Fibroblast of lung (primary cell): ENCODE measurements at places on chromosomes 2 and 18. TPM values are rescaled to one million over a fixed set of nuclear protein-coding genes. Genes with fewer than 3 reads are reported as not detected.

- no peak for DNase-seq
These were observed 49.1 kb downstream of the TFPI start for GRCh38 chr2:187505065-187505672.

GRCh38 chr18:27556741-27557140 lies 371.6 kb upstream of the CHST9 start:
- DNase-seq: no peak

- DNase-seq: no peak
These were observed 85.3 kb downstream of the OSBPL6 start for GRCh38 chr2:178279636-178280035.

- DNase-seq: no peak
These were observed 1202.8 kb upstream of the ACVR2A start for GRCh38 chr2:146642066-146642465.

DNA sequence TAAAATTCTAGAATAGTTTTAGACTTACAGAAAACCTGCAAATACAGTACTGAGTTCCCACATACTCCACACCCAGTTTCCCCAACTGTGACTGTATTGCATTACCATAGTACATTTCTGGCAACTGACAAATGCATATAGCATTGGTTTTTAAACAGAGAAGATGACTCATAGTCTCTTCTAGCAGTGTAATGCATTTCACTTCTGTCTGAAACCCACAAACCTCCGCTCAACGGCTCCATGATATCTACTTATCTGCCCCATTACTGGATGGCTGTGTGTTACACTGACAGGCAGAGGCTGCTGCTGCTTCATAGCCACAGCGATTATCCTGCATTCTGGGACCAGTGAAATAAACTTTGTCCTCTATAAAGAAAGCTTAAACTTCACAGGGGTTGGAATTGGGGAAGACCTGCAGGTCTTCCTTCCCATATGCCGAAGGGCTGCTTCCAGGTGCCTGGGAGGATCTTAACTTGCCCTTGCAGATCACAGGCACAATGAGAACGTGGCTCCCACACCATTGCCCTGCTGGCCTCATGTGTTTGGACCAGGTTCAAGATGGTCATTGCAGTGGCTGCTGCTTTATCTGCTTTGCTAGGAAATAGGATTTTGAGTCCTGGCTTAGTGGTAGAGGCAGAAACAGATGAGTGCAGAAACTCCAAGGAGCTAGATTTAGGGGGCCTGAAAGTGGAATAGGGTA lies 742.6 kb upstream of the HS6ST1 start:
- DNase-seq: peak; percentile 90

Gene MRO
- 0.01 and 0.02 TPM in 2 replicates for polyA plus RNA-seq

GRCh38 chr2:143815082-143815481 lies 685.9 kb downstream of the ARHGAP15 start:
- no peak for DNase-seq

GRCh38 chr2:31238126-31238905 lies 4.4 kb downstream of the EHD3 start:
- no peak for DNase-seq

Gene KCNE4
- polyA plus RNA-seq: 6.0 and 17.8 TPM in 2 replicates

DNA sequence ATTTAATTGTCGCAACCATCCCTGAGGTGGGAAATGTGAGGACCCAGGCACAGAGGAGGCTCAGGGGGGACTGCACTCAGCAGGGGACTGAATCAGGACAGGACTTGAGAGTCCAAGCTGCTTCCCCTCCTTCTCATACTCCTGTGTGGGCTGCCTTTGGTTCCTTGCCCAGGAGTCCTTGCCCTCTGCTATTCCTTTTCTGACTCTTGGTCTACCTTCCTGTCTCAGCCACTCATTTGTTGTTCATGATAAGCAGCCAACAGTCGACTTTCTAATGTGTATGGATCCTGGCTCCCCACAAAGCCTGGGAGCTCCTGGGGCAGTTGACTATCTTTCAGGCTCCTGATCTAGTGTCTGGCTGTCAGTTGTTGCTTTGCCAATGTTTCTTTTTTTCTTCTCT lies 28.3 kb downstream of the GATA6 start:
- DNase-seq: no peak

GRCh38 chr18:55841314-55841713 lies 253.3 kb upstream of the TCF4 start:
- peak; percentile 53 for DNase-seq

Gene SCLY
- 5.3 and 9.1 TPM in 2 replicates for polyA plus RNA-seq

DNA sequence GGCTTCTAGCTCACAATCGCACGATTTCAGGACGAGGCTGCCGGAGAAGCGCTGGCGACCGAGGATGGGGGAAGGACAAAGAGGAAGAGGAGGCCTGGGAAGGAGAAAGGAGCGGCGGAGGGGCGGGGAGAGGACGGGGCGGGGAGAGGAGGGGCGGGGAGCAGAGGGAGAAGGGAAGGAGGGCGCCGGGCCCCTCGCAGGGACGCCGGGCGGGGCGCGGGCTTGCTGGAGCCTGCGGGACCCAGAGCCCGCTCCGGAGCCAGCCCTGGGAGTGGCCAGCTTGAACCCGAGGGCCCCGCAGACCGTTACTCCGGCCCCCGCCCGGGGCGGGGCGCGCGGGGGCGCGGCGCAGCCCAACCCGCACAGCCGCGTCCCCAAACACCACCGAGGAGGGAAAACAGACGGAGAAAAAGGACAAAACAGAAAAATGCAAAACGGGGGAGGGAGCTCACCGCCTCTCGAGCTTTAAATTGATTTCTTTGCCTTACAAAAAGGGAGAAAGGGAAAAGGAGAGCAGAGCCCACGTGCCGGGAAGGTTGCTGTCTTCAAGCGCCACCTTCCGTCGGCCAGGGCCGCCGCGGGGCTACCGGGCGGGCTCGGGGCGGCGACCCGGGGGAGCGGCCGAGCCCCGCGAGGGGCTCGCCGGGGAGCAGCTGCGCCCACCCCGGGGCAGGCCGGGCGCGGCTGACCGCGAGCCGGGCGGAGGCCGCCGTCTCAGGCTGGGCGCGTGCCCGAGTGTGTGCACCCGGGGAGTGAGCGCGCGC lies 781 bp upstream of the SOX11 start:
- DNase-seq: peak; percentile 82

GRCh38 chr2:61727746-61728145 lies 126.1 kb downstream of the FAM161A start:
- peak; percentile 36 for DNase-seq

Gene SNTG2
- 0.06 TPM in 1 of 2 replicates, not detected in the other for polyA plus RNA-seq

- DNase-seq: peak; percentile 9
These were observed 376.2 kb downstream of the SETBP1 start for GRCh38 chr18:45056926-45057325.

- no peak for DNase-seq
These were observed 865.4 kb upstream of the NXPH2 start for GRCh38 chr2:139645617-139646016.

DNA sequence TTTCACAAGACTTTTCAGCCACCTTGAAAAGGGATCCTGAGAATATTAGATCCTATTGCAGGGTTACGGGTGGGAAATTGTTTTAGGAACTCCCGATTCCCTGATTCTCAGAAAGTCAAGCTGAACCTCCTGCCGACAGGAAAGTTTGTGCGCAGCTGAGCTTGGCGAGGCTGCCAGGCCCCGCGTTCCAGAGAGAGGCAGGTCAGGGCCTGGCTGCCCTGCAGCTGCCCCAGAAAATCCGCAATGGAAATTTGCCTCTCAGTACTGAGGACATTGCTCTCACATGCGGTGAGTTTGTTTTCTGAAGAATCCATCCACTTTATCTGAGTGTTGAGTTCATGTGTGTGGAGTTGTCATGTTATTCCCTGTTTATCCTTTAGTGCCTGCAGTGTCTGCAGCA lies 144.2 kb downstream of the RTP5 start:
- DNase-seq: no peak

DNA sequence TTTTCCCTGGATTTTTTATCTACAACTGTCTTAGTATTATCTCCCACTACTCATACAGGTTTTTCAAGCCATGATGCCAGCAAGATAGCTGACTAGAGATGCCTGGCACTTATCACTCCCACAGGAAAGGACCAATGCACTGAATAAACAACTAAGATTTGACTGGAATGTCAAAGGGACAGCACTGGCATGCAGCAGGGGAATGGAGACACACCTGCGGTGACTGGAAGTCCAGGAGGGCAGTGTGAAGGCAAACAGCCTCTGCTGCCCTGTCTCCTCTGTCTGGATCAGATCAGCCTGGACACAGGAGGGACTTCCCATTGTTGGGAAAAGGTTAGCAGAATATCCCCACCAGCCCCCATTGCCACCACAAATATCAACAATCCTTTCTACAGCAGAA lies 85.1 kb downstream of the TMEM237 start:
- DNase-seq: no peak

DNA sequence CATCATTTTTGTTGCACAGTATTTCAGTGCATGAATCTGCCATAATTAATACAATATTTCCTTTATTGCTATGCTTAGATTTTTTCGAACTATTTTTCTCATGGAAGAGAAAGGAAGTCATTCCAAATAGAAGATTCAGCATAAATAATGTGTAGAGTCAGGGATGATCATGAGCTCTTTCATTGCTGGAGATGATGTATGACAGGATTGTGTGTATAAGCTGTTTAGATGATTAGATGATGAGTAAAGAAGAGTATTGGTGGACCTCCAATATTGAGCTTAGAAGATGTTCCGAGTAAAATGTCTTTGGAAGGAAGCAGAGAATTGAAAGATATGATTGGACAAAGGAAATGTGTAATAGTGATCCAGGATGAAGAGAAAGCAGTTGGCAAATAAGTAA lies 364.5 kb downstream of the PARD3B start:
- DNase-seq: no peak

DNA sequence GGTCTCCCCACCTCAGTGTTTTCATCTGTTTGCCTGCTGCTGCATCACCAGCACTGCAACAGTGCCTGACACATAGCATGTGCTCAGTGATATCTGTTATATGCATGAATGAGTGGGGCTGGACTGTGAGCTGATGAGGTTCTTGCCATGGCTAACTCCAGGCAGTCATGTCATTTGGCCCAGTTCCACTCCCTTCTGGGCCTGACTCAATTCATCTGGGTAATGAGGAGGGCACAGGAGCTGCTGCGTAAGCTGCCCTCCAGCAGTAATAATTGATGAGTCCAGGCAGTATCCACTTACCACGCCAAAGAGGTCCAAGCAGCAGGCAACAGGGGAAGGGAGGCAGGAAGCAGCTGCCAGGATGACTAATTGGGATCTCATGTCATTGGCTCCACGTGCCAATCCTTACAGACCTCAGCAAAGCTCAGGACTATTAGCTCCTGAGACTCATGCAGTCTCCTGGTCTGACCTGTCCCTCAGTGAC lies 34.1 kb upstream of the MAT2A start:
- DNase-seq: peak; percentile 91

GRCh38 chr2:32284321-32284720 lies 6.6 kb downstream of the YIPF4 start:
- peak; percentile 51 for DNase-seq

Gene UGT1A4
- not detected in 2 replicates for polyA plus RNA-seq

DNA sequence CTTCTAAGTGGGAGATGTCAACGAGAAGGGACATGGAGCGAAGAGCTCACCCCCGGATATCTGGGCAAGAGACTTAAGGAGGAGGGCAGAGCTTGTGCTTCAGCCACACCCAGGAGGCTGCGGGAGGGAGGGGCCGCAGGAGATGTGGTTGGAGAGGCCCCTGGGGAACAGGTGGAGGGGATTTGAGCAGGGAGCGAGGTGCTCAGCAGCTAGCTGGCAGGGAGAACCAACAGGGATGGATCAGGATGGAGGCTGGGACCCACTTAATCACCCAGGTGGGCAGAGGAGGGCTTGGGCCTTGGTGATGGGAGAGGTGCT lies 78.3 kb downstream of the MBP start:
- DNase-seq: no peak

Gene STAT4
- polyA plus RNA-seq: 0.38 and 1.2 TPM in 2 replicates

GRCh38 chr2:142347751-142348150 lies 216.9 kb upstream of the LRP1B start:
- no peak for DNase-seq

DNA sequence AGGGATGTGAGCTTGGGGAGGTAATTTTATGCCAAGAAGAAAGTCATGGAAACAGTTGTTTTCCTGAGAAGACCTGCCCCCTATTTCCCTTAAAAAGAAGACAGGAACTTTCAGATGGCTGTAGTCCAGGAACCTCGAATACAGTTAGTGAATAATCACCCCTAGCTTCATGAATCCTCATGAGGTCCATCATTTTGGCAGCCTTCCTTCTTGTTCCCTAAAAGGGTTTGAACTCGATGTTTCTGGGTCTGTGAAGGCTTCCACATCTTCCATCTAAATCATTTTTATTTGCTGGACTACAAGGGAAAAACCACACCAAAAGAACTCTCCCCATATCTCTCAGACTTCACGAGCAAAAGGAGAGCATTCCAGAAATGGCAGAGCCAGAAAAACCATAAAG lies 290.8 kb downstream of the SLC4A3 start:
- no peak for DNase-seq

- peak; percentile 50 for DNase-seq
These were observed 95.3 kb upstream of the B3GNT7 start for GRCh38 chr2:231300020-231300721.

Gene RNU2-63P
- not detected in 2 replicates for polyA plus RNA-seq

Gene TUBA4B
- not detected in 2 replicates for polyA plus RNA-seq

- peak; percentile 96 for DNase-seq
These were observed 121.8 kb downstream of the MAIP1 start for GRCh38 chr2:200077210-200077650.

GRCh38 chr2:207161247-207162123 lies 4.3 kb downstream of the KLF7 start:
- peak; percentile 58 for DNase-seq

DNA sequence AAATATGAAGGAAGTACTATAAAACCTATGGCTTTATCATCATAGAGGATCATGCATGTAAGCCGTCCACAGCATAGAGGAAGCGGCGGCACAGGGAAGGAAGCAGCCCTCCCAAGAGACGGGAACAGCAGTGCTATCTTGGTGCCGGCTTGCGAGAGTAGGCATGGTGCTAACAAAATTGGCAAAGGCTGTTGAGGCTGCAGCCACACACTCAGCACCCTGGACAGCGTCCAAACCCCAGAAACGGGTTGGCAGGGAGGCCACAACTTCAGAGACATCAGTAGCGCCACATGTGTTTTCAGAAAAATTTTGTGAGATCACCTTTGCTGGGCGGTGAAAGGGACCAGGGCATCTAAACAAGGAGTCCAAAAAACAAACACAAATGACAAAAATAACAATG lies 37.7 kb downstream of the NETO1 start:
- no peak for DNase-seq

DNA sequence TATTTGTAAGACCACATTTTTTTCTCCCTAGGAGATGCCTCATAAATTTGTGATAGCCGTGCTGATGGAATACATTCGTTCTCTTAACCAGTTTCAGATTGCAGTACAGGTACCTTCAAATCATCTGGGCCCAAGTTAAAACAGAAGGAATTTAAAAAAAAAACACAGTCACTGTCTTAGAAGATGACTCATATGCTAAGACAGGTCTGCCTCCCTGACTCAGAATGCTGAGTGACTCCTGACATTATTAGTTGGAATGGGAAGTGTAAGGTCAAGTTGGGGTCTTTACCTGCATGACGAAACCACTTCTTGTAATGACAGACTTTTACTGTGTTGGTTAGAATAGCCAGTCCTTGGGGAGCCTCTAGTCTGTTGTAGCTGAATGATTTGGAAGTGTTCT lies 26.3 kb downstream of the RMC1 start:
- peak; percentile 16 for DNase-seq

Gene RAB6C
- polyA plus RNA-seq: 0.05 and 0.10 TPM in 2 replicates

Gene MBP
- polyA plus RNA-seq: 2.3 and 2.4 TPM in 2 replicates

- no peak for DNase-seq
These were observed 40.1 kb downstream of the ARHGAP25 start for GRCh38 chr2:68774569-68775271.
